GM03348 (cell line): ENCODE measurements at places on chromosomes 6 and 20.

DNA sequence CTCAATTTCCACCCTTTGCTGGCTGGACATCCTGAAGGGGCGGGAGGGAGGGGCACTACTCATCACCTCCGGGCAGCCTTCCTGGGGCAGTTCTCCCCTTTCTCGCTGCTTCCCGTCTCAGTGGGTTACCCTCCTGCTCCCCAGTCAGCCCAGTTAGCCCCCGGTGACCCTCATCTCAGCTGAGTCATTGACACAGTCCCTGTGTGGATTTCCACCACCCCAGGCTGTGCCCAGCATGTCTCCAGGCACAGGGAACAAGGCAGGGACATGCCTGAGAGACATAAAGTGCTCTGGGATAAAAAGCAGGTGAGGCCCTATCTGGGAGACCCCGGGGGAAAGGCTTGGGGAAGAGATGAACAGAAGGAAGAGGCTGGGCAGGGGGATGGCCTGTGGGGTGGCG is 29.9 kb upstream of the HMGA1 start:
- DNase-seq = no peak

GRCh38 chr6:15961635-15962448 is 167.0 kb upstream of the MYLIP start:
- DNase-seq = peak; percentile 17

GRCh38 chr20:57060407-57061050 is 205.9 kb downstream of the BMP7 start:
- no peak for DNase-seq

GRCh38 chr6:102417368-102417998 is 1024.0 kb downstream of the GRIK2 start:
- no peak for DNase-seq

DNA sequence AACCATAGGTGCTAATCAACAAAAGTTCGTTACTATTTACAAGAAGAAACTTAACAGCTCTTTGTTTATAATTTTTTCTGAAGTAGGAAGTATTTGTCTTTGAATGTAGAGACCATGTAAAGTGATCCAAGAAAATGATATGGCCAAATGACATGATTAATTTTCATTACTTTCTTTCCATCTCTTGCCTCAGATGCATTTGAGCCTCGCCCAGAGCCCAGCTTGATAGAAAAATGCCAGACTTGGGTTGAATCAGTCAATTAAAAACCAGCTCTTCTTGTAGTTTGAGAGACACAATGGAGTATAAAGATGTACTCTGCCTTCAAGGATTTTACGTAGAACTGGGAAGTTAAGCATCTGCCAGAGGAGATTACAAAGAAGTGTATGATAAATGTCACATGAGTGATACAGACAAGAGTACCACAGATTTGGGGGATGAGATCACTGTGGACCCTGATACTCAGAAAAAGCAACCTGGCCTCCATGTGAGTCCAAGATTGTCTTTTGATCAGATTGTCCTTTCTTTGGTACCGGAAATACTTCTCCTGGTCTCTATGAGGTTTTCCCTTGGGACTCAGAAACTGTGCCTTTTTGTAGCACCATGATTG is 92.5 kb upstream of the SUPT3H start:
- no peak for DNase-seq

DNA sequence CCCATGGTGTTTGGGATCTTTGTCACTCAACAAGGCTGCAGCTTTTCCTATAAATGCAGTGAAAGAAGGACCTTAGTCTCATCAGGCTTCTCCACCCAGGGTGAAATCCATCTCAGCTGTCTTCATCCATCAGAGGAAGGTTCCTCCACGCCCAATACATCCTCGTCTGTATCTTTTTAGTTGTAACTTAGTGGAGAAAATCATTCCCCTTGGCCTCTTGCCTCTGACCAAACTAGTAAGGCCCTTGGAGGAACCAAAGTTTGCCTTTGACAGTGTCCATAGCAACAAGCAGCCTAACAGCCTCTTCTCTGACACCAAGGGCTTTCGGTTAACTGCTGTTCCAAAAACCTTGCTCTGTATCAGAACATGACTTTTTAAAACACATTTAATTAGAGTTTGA is 230.3 kb upstream of the ECI2 start:
- DNase-seq = no peak

- peak; percentile 91 for DNase-seq
These were observed 30.9 kb upstream of the AVP start for GRCh38 chr20:3115190-3116107.

- DNase-seq = no peak
These were observed 104.6 kb upstream of the TNFAIP3 start for GRCh38 chr6:137762168-137763090.

DNA sequence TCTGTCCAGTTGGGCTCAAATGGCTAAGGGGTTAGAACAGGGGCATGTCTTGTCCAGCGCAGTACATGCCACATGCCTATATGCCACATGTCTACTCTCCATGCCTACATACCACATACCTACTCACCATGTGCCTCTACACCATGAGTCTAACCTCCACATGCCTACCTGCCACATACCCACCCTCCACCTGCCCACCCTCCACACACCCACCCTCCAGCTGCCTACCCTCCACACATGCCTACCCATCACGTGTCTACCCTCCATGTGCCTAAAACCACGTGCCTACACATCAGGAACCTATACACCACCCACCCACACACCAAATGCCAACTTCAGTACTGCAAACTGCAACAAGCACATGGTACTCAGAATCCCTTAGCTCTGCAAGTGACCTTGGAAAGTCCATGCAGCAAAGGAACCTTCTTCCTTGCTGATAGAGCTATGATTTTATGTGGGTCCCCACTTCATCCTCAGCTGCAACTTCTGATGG is 113.0 kb upstream of the CST7 start:
- DNase-seq = no peak

DNA sequence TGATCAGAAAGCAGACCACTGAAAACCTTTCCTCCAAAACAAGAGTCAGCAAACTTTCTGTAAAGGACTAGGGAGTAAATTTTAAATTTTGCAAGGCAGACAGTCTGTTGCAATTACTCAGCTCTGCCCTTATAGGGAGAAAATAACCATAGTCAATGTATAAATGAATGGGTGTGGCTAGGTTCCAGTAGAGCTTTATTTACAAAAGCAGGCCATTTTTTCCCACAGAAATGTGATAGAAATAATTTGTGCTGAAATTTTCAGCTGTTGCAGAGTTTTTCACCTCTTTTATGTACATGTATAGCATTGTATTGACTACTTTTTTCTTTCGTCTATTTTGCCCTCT is 7.7 kb downstream of the AMD1 start:
- DNase-seq = no peak

DNA sequence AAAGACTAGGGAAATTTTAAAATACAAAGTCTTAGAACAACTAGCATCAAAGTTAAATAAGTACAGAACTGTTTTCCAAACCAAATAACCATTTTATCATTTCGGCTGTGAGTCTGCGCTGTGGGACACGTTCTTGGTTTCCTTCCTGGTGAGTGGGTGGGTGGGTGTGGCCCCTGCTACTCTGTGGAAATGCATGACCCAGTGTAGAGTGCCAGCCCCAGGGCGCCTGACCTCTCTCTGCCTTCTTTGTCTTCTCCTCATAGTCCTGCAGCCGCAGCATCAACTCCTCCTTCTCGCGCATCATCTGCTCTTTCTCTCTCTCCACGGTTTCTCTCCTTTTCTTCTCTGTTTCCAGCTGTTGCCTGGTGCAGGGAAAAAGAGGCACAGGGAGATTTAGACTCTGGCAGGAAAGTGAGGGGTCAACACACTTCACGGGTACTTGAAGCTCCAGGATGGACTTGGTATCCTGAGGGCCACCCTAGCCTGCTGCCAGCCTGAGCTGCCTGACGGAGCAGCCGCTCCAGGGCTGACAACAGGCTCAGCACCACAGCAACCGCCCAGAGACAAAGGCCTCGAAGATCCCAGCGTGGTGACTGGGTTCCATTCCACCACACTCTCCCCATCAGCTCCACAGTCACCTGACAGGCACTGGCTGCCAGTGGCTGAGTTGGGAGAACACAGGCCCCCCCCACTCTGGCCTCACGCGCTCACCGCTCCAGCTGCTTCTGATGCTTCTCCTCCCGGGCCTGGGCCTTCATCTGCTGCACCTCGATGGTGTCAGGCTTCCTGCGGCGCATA is 48.4 kb downstream of the EZR start:
- DNase-seq = no peak

DNA sequence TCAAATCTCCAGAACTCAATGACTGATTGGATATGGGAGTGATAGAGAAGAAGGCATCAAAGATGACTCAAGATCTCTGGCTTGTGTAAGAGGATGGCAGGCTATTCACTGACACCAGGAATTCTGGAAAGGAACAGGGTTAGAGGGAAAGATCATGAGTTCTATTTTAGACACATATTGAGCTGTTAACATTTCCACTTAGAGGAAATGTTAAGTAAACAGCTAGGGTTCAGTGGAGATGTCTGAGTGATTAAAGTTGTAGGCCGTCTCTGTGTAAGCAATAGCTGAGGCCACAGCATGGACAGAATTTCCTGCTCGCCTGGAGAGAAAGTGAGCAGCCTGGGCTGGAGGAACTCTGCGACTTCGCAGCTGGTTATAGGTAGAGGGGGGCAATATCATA is 21.0 kb downstream of the ZC3H12D start:
- DNase-seq = no peak

- no peak for DNase-seq
These were observed 11.0 kb upstream of the HDGFL1 start for GRCh38 chr6:22558288-22558882.

DNA sequence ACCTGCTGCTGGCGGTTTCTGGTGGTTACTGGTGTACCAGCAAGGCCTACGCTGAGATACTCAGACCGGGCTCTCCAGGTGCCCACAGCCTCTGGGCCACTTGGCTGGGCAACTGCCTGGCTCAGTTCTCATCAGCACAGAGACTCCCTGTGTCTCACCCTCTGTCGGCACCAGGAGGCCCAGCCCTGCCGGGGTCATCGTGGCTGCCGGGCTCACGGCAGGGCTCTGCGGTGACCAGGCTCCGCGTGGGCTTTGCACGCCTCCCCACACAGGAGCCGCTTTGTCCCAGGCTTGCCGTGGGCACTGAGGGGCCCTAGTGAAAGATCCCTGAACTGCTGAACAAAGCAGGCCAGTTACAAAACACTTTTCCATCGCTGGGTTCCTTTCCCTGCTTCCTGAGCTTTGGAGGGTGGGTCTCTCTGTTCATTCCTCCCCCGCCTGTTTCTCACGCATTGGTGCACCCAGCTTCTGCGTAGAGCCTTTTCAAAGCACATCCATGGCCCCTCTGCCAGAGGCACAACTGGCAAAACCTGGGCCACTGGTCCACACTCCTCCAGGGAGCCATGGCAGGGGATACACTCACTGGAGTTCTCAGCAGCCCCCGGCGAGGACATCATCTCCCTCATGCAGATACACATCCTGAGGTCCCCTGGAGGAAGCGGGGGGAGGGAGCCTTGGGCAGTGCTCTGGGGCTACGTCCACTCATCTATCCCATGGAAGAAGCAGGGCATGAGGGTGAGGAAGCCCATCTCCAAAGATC is 117.0 kb downstream of the NFATC2 start:
- no peak for DNase-seq

DNA sequence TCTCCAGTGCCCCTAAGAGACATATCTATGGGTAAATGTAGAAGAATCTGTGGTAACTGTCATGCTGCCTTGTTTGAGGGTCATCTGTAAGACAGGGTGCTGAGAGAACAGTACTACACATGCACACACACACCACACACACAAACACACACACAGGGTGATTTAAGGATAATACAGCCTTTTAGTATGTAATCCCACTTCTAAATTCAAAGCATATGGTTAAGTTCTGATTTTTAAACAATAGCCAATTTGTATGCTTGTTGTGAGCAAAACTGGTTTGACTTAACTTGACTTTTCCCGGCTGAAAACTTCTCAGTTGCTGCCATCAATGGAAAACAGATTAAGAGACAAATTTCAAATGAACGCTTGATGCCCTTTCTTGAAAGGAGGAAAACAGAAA is 241.8 kb downstream of the ADGRG6 start:
- no peak for DNase-seq

DNA sequence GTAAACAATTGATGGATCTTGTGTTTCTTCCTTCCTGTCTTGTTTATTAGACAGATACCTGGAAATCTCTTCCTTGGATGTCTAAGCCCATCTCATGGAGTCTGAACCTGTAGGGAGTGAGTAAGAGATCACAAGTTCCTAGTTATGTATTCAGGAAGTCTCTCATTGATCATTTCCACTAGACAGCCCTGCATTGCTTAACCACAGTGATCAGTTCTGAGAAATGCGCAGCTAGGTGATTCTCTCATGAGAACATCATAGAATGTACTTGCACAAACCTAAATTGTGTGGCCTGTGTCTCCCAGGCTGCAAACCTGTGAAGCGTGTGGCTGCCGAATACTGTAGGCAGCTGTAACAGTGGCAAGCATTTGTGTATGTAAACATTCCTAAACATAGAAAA is 39.1 kb downstream of the FAM120B start:
- DNase-seq = no peak

DNA sequence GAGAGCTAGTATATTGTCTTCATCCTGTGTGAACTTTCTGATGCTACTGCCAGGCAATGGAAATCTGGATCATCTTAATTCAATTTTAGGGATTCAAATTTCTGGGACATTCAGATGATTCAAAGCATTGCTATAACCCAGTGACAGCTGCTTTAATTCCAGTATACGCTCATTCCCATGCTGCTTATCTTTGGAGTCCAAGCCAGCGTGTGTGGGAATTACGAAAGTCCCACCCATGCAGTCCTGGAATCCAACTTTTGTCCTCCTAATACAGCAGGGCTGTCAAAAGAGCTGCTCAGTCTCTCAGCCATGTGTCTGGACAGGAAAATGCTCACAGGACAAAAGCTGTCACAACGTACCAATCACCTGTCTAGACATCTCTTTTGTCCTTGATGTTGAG is 219.8 kb downstream of the LAMA2 start:
- DNase-seq = no peak

GRCh38 chr6:129748901-129749748 is 39.1 kb upstream of the ARHGAP18 start:
- peak; percentile 19 for DNase-seq

DNA sequence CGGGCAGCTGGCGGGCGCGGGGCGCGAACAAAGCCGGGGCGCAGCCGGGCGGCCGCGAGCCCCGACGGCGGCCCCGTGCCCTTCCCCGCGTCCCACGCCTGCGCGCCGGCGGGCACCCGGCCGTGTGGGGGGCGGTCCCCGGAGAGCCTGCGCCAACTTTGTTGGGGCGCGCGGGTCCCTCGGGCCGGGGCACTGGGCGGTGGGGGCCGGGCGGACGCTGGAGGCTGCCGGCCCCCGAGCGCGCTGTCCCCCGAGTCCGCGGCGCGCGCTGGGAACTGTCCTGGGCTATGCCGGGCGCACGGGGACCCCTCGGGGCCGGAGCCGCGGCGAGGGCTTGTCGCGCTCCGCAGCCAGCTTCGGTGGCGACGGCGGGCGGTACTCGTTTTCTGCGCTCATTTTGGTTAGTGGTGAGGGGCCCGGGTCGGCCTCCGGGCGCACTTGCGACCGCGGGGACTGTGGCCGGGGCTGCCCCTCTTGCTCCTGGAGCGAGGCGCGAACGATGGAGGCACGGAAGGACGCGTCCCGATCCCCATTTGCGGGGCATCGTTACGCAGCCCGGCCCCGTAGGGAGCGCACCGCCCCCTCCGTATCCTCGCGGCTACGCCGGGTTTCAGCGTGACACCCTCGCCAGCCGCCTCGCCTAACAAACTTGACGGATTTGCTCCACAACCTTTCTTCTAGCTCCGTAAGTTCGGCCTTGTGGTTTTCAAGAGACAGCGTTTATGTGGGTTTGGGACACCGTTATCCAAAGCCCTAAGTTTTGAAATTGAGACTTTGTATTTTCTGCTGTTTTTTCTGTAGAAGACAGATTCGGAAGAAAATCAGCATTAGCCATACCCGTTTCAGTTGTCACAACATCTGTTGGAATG is 622 bp downstream of the SS18L1 start:
- DNase-seq = peak; percentile 89

- DNase-seq = no peak
These were observed 144.0 kb downstream of the PRL start for GRCh38 chr6:22152841-22153240.

- no peak for DNase-seq
These were observed 43.5 kb upstream of the ENPP1 start for GRCh38 chr6:131764350-131764749.
